ENCODE measurements at places on chromosomes 5 and 9.

- no peak for DNase-seq
Measured at GRCh38 chr9:87826331-87826730, 56.3 kb upstream of the SPATA31E1 start.

DNA sequence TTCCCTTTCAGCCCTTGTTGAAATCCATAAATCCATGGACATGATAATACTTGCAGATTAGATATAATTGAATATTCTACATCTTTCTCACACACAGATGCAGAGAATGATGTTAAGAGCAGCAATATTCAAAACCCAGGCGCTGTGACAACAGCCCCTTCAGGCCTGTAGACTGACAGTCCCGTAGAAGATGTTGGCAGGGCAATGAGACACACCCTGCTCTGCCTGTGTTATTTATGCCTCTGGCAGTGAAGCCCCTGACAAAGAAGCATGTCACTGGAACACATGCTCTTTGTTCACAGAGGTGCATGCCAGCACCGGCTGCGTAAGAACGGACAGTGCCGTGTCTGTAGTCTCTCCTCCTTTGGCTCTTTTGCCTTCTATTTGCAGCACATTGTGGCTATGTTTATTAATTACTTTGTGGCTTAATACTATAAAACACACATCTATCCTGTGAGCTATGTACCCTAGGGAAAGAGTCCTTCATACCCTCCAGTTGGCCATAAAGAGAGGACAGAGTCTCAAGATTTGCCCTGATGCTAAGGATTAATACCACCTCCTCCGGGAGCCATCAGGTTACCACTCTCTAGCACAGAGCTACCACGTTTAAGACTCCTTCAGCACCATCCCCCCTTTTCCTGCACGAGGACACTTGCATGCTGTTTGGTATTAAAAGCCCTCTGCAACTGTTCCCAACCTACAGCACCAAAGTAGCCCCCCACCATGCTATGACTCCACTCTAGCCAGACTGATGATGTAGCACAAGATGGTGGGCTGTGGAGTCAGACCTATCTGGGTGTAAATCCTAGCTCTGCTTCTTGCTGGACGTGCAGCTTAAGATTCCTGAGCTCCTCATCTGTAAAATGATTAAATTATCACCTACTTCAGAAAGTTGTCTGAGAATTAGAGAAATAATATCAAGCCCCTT, 2.0 kb upstream of the ANP32B start:
- DNase-seq, result no peak

DNA sequence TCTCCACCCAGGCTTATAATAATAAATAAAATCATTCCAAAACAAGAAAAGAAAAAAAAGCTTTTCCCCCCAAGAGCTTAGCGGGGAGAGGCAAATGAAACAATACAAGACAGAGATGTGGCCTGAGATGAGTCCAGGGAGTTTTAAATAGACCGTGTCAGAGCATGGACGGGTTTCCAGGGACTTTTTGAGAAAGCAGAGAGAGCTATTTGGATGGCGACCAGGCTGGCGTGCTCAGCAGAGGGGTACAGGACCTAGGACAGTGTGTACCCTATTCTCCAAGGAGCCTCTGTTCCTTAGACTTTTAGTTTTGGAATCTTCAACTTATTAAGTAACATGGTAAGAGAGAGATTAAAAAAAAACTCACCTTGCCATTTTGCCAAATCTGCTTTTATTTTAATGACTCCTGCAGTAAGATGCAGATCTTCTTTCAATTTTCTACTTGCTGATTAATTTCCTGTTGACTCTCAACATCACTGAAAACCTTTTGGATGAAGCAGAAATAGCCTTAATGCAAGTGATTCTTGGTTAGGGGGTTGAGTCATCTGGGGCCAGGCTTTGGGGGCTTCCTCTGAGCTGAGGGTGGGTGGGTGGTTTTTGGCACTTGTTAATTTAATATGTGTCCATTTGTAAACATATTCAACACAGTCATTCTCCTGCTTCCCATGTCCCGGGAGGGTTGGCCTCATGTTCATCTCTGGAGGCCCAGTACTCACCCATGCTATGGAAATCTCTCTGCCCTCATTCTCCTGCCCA, 49.6 kb upstream of the OSMR start:
- DNase-seq, result no peak

- no peak for DNase-seq
Measured at GRCh38 chr9:2958219-2958618, 114.3 kb upstream of the PUM3 start.

DNA sequence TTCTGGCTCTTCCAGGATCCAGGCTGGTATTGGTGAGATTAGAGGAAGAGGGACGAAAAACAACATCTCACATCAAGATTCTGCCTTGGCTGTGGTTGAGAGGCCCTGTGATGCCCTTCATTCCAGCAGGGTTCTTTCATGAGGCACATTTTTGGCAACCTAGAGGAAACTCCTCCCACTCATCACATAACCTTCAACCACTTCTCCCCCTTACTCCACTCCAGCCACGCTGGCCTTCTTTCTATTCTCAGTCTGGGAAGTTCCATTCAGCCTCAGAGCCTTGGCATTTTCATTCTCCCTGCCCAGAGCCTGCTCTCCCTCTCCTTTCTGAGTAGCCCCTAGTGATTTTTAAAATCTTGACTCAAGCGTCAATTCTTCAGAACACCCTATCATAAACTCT, 337.5 kb downstream of the ZSWIM6 start:
- DNase-seq, result no peak

- DNase-seq, result no peak
Measured at GRCh38 chr5:178991190-178992145, 3.7 kb downstream of the GRM6 start.

GRCh38 chr5:113871972-113872371, 358.5 kb downstream of the YTHDC2 start:
- no peak for DNase-seq

- no peak for DNase-seq
Measured at GRCh38 chr5:135310328-135310989, 88.6 kb downstream of the MACROH2A1 start.

DNA sequence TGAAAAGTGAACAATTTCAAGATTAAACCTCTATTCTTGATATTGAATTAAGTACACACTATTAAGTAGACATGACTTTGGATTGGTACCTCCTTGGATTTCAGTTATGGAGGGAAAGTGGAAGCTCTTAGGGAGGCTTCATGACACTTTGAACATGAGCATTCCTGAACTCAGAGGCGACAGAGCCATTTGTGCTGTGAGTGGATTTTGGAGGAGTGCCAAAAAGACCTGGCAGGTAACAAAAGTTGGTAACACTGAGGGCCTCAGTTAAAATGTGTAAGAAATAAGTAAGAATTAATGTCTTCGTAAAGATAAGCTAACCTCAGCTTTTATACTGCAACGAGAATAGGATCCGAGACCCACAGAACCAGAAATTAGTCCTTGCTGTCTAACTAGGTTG, 356.7 kb downstream of the ARRDC3 start:
- no peak for DNase-seq

- DNase-seq, result no peak
Measured at GRCh38 chr5:180315762-180316212, 23.9 kb upstream of the MAPK9 start.

DNA sequence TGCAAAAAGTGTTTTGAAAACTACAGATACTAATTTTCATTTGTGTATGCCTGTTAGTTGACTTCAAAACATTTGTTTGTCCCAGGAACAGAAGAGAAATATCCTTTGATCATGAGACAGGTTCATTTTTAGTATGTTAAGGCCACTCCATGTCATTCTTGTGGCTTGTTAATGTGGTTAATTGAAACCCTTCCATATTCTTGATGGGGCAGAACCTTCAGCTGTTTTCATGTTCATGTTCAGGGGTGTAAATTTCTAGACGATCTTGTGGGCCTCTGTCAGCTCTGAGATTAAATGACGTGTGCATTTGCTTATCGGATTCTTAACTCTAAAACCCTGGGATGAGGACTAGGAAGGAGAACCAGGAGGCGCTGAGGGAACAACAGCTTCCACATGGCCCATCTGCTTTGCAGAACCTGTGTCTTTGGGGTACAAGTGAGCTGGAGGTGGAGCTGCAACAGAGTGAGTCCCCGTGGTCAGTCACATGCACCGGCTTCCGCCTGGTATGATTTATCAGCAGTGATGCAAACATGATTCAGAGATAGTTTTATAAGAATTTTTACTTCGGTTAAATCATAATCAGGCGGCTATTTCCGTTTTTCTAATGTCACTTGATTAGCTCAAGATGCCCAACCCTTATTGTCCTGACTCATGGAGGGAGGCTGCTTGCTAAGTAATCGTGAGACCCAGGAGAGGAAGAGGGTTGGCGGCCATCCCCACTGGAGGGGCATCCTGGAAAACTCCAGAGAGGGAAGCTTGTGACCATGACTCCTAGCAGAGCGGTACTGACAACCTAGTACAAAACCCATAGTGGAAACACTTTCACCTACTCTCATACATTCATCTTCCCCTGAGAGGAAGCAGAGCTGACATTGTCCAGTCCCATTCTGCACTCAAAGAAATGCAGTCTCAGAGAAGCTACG, 138.4 kb downstream of the C9orf152 start:
- no peak for DNase-seq

DNA sequence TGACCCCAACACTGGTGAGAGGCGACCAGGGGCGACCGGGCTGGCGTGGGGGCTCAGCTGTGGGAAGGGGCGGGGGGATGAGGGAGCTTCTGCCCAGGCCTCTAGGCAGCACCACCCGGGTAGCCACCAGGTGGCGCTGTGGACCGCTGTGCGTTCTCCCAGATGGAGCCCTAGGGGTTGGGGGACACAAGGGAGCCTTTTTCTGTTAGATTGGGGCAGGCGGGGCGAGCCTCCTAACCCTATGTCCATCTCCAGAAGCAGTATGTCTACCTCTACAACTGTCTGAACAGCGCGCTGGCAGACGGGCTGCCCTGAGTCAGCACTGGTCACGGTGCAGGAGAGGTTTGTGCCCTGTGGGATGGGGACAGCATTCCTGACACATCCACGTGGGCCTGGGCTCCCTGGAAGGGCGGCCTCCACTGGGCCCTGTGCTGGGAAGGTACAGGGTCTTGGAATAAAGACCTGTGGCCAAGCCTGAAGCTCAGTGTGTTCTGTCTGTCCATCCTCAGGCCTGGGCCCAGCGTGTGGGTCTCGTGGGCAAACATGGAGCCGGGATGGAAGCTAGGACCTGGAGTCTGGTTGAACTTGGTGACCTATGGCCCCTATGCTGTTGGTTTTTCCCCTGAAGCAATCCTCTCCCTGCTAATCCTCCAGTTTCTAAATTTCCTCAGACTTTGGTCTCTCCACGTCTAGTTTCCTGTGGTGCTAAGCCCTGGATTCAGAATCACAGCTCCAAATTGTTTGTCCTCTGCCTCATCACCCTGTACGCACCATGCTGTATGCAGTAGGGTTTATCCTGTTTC, 23.1 kb upstream of the SPTLC1 start:
- DNase-seq, result peak; percentile 33

GRCh38 chr5:159010661-159011442, 88.9 kb downstream of the EBF1 start:
- no peak for DNase-seq

DNA sequence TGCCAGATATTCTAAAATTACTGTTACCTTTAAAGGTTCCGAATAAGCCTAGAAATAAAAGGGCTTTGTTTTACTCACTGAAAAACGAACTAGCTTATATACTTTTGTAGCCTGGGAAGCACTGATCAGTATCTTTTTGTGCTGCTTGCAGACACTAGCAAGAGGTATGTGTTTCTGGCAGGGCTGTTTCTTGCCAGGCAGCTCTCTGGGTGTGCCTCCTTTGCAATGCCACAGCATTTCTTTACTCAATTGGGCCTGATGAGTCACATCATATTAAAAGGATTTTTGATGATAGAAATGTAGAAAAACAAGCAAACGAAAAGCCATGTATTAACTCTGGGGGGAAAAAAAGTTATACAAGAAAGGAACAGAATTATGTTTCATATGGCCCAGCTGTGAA, 35.6 kb downstream of the CD180 start:
- no peak for DNase-seq

DNA sequence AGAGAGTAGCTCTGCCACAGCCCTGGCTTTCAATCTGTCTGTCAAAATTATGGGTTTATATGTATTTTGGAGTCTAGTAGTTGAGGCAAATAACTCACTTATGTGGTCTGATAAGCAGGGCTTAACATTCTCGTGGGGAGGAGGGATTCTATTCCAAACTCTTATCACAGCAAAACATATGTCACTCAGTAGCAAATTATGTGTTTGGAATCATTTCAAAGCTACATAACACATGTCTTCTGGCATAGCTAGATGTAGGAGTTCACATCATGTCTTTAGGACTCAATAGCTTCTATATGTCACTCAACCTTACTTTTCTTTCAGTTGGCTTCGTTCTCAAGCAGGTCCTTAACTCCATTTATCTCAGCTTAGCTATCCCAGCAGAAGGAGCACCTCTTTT, 144.5 kb upstream of the SEMA6A start:
- no peak for DNase-seq

GRCh38 chr9:93090091-93090655, 5.8 kb upstream of the CARD19 start:
- no peak for DNase-seq

GRCh38 chr5:92372766-92373165, 989.6 kb upstream of the ARRDC3 start:
- no peak for DNase-seq

DNA sequence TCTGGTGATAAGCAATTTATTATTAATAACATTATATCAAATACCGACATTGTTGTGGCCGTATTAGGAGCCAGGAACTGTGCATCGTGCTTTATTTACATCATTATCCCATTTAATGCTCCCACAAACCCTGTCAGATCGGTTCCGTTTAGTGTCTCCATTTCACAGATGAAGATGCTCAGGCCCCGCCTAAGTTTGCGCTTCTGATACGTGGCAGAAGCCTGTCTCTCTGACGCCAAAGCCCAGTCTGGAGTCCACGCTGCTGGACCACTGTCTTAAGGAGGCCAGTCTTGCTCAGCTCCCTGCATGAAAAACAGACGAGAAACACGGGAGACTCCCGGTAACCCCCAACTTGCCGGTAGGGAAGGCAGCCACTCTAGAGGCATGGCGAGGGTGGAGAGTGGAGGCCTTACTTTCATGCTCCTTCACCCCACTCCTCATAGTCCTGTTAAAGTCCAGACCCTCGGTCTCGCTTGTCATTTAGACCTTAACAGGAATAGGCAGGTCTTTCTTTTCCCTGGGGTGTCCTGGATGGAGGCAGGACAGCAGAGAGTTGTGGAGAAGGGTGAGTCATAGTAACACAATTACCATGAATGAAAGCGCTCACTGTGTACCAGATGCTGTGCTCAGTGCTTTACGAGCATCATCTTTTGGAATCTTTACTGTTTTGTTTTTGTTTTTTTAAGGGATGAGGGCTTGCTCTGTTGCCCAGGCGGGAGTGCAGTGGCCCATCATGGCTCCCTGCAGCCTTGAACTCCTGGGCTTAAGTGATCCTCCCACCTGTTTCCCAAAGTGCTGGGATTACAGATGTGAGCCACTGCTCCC, 872 bp downstream of the TXNDC15 start:
- no peak for DNase-seq

GRCh38 chr9:87710443-87710842, 15.5 kb upstream of the CTSL start:
- no peak for DNase-seq
